Foreskin fibroblast (primary cell): ENCODE measurements at places on chromosomes 7 and 10.

- peak; percentile 72 for DNase-seq
These were observed 631.0 kb upstream of the ANKRD30A start for GRCh38 chr10:36494371-36494770.

DNA sequence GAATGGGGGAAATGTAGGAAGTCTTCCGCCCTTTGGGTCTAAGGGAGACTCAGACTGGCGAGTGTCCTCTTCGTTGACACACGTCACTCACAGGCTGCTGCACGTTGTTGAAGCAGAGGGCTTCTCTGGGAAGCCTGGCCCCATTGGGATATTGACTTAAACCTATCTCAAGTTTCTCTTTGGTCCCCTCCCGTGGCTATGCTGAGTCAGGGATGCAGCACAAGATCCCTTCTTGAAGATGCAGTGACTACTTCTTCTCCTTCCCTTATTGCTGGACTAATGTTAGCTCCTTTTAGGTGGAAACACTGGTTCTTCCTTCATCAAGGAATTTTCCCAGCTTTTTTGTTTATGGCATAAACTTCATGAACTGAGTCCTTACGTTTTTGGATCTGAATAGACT is 89.8 kb upstream of the CCDC71L start:
- no peak for DNase-seq

DNA sequence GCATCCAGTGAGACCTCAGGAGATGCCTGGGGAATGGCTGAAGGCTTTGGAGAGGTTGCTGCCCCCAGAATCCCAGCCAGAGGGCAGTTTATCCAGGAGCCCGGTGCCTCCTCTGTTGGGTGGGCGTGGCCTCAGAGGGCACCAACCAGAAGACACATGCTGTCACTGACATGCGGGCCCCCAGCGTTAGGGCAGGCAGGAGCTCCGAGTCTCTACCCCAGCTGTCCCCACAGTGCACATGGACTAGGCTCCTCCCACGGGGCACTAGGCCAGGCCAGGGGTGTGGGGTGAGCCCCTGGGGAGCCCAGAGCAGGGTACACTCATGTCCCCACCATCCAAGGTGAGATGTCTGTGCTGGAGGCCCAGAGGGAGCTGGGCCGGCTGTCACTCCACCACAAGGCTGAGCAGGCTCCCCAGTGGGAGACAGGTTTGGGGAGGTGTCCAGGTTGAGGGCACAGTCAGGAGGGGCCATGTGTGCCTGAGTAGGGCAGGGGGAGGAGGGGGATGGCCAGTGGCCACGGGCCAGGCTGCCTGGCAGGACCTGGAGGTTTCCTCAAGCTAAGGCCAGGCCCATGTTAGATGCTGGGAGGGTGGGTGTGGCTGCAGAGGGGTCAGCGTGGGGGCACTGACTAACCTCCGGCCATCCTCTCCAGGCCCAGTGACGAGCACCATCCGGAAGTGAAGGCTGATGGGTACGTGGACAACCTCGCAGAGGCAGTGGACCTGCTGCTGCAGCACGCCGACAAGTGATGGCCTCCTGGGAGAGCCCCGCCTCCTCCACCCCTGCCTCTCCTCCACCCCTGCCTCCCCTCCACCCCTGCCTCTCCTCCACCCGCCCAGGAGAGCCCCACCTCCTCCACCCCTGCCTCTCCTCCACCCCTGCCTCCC is 131.3 kb downstream of the FAM53B start:
- peak; percentile 39 for DNase-seq

GRCh38 chr10:61779276-61779675 is 116.5 kb downstream of the CABCOCO1 start:
- no peak for DNase-seq

GRCh38 chr7:29865526-29865925 is 59.2 kb downstream of the WIPF3 start:
- DNase-seq = peak; percentile 71

DNA sequence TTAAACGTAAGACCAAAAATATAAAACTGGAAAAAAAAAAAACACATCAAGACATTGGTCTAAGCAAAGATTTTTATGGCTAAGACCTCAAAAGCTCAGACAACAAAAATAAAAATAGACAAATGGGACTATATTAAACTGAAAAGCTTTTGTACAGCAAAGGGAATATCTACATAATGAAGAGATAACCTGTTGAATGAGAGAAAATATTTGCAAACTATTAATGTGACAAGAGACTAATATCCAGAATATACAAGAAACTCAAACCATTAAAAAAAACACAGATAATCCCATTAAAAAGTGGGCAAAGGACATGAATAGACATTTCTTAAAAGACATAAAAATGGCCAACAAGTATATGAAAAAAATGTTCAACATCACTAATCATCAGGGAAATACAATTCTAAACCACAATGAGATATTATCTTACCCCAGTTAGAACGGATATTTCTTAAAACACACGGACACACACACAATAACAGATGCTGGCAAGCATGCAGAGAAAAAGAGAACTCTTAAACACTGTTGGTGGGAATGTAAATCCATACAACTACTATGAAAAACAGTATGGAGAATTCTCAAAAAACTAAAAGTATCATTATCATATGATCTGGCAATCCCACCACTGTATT is 28.8 kb downstream of the CNOT4 start:
- DNase-seq = no peak
